Activated naive CD8-positive, alpha-beta T cell treated with anti-CD3 and anti-CD28 coated beads, Interleukin-2, amount 10 ng/mL, durations not matched to agents 7 days and 5 days (primary cell): ENCODE measurements at places on chromosomes 7 and 10. TPM values are rescaled to one million over a fixed set of nuclear protein-coding genes. Genes with fewer than 3 reads are reported as not detected.

GRCh38 chr7:69684369-69685292, 86.4 kb downstream of the AUTS2 start:
- DNase-seq, result no peak

- no peak for DNase-seq
Measured at GRCh38 chr7:149319376-149319775, 57.4 kb downstream of the ZNF783 start.

DNA sequence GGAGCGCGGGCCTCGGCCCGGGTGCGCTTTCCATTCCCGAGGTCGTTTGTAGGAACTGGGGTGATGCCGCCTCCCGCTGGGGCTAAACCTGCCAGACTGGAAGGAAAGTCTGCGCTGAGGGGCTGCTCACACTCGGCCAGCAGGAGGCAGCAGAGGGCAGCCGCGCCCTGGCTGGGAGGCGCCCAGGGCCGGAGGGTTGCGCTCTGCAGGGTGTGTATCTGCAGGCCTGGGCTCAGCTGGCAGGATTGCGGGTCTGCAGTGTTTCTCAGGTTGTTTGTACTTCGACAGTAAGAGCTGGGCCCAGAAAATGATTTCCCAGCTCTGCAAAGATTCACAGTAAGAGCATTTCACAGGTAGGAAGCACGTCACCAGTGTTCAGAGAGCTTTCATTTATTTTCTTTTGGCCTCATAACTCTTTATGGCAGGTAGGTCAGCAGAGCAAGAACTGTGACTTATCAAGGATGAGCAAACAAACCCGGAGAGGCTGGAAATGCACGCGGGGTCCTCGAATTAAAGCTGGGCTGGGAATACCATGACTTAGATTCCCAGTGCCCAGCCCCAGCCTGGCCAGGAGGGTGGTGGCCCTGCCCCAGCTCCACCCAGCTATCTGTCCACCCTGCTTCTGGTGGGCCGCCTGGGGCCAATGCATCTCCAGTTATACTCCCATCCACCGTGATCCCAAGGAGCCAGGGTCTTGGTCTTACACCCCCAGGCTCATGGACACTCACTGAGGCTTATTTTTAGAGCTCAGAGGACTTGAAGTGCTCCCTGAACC, 15.2 kb upstream of the PPP2R2D start:
- peak; percentile 91 for DNase-seq

- DNase-seq, result no peak
Measured at GRCh38 chr10:29756451-29756850, 121.7 kb upstream of the SVIL start.

GRCh38 chr7:141484907-141485306, 66.3 kb upstream of the AGK start:
- DNase-seq, result no peak

DNA sequence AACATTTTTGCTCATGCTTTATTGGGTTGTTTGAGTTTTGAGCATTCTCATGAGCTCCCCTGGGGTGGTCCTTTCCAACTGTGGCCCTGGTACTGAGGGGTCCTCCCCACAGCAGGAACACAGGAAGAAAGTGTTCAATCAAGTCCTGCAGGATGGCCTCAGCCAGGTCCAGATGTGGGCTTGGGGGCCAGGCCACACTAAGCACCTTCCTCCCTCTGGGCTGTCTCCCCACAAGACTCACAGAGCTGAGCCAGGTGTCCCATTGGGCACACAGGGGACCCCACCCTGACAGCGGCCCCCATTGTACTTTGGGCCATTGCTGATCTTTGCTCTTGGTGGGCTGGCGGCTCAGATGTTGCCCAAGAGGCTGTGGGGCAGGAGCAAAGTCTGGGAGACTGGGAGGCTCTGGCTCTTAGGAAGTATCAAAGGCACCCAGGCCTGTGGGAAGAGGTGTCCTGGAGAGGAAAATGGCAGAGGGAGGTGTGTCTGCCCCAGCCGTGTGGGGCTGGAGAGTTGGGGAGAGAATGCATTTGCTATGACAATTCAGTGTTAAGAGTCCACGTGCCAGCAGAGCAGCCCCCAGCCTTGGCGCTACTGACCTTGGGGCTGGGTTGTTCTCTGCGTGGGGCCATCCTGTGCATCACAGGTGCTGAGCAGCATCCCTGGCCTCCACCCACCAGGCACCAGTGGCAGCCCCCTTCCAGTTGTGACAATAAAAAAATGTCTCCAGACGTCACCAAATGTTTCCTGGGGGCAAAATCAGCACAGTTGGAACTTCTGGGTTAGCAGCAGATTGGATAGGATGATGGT, 17.8 kb downstream of the SCART1 start:
- DNase-seq, result no peak

- no peak for DNase-seq
Measured at GRCh38 chr10:123016228-123016627, 7.4 kb downstream of the ACADSB start.

DNA sequence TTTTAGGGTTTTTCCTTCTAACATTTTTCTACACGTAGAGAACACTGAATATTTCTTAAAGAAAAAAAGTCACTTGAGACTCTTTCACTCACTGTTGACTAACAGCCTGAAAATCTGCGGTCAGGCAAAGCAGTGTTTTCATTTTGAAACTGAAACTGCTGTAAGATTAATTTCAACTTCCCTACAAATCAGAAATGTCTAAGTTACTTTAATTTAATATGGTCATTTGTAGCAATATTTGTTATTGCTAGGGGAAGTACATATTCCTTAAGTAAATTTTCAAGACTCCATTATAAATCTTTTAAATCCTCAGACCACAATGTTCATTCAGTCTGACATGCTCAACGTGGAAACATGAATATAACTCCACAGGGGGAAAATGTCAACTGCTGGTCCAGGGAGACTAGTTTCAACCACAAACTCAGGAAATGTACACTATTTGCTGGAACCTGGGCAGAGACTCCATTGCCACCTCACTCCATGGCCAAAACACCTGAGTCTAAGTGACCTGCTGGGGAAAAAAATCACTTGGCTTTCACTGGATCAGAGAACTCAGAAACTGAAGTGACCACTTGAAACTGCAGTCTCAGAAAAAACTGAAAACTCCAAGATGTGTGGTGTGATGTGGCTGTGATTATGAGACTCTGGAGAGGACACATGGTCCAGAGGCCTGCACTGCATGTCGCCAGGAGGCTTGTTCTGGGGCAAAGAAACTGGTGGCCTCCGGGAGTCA, 161.2 kb downstream of the TAX1BP1 start:
- DNase-seq, result no peak

DNA sequence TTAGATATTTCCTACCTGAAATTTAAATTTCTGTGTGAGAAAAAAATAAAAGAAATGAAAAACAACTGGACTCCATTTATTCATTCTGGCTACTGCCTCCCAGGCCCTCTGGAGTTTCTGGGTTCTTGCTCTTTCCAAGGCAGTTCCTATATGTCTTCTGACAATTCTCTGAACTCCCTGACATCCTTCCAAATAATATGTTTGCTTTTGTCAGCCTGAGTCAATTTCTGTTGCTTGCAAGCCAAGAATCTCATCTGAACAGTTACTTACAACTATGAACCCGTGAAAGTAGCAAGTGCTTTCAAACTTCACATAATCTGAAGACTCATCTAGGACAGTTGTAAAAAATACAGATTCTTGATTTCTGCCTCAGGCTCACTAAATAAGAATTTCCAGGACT, 216.7 kb upstream of the NPVF start:
- DNase-seq, result no peak

- DNase-seq, result no peak
Measured at GRCh38 chr7:34900891-34901513, 136.3 kb downstream of the DPY19L1 start.

- DNase-seq, result no peak
Measured at GRCh38 chr10:1515121-1515779, 222.1 kb downstream of the ADARB2 start.

- no peak for DNase-seq
Measured at GRCh38 chr7:155585951-155586350, 39.6 kb upstream of the CNPY1 start.

DNA sequence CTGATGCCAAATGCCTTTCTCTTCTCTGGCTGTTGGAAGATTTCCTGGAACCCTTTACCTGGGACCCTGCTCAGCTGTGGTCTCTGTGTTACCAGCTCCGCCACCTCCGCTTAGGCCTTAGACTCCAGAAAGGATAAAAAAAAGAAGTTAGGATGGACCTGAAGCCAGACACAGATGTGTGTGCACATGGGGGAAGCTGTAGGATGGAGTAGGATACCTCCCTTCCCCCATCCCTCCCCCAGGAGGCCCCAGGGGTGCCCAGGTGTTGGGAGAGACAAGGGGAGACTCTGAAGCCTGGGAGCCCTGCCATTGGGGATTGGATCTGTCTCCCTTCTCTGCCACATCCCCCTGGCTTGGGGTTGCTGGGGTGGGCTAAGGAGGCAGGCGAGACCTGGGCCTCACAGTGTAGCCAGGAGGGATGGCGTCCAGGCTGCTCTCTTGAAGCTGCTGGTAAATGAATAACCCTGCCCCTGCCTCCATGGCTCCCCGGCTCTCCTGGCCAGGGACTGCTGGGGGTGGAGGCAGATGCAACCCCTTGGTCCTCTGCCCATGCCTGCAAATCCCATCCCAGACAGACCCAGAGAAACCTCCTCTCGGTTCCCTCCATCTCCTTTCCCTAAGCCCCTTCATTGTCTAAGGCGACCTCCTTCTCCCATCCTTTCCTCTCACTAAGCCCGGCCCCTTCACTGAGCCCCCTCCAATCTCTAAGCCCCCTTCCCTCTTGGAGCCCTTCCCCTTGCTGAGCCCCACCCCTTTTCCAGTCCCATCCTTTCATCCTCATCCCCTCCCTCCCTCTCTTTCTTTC, 8.0 kb downstream of the CLDN3 start:
- no peak for DNase-seq

GRCh38 chr10:42988517-42989395, 88.1 kb upstream of the RET start:
- DNase-seq, result peak; percentile 37

DNA sequence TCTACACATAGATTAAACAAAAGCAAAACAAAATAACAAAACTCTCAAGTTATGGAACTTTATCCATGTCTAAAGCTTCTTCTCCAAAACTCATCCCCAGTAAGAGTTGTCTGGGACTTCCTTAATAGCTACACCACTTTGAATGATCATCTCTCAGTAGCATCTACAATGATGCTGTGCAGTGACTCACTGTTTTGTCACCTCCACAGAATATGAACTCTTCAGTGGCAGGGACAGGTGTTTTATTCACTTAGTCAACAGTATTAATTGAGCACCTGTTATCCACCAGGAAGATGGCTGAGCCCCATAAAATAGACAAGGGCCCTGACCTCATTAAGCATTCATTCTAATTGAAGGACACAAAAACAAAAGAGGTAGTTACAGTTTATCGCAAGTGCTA, 350.7 kb downstream of the ELMO1 start:
- no peak for DNase-seq

Gene DGKB
- total RNA-seq, result not detected

Gene LDB3
- total RNA-seq, result not detected

Gene RBM48
- 24.2 TPM for total RNA-seq

Gene AUTS2
- 17.5 TPM for total RNA-seq

Gene ANXA8
- 0.19 TPM for total RNA-seq

Gene HOXA7
- not detected for total RNA-seq
